Gastroesophageal sphincter (tissue), 4 donors: ENCODE measurements at places on chromosomes 1 and 21. TPM values are rescaled to one million over a fixed set of nuclear protein-coding genes. Genes with fewer than 3 reads are reported as not detected.

The CRNN gene
- total RNA-seq, result 5.8 TPM

The OR2L5 gene
- total RNA-seq, result not detected

The OR2T27 gene
- total RNA-seq, result not detected

The OR6K3 gene
- 0.35 TPM for total RNA-seq

The CD244 gene
- 0.27 TPM for total RNA-seq

The MYOM3 gene
- total RNA-seq, result 2.4 TPM

The PEX10 gene
- total RNA-seq, result 18.2 TPM

DNA sequence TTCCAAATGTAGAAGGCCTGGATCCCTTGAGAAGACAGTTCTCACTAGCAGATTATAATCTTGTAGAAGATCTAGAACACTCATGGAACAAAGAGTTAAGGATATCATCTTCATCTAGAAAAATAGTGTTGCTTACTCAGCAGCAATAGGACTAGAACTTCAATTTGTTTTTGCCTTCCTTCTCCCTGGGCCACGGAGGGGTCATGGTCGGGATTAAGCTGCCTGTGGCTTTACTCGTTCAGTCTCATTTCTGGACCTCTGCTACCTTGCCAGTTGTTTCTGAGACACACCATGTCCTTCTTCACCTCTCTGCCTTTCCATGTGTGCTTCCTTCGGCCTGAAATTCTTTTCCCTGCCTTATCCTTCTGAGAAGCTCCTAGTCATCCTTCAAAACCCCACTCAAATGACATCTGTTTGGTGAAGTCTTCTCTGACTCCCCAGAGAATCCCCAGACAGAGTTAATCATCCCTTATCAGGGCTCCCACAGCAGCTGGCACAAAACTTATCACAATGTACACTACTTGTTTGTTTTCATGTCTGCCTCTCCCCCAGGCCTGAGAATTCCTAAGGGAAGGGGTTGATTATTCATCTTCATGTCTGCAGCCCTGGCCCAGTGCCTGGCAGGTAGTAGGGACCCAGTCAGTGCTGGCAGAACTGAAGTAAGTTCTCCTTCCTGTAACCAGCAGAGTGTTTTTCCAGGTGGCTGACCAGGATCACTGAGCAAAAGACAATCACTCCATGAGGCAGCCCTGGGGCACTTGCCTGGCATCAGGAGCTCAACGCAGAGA lies 15.5 kb upstream of the SNX27 start:
- ATAC-seq, result no peak

- no peak for ATAC-seq
Observed at GRCh38 chr1:115437196-115437595, 99.1 kb upstream of the NGF start.

- ATAC-seq, result no peak
Observed at GRCh38 chr1:79388694-79389361, 382.3 kb upstream of the ADGRL4 start.

DNA sequence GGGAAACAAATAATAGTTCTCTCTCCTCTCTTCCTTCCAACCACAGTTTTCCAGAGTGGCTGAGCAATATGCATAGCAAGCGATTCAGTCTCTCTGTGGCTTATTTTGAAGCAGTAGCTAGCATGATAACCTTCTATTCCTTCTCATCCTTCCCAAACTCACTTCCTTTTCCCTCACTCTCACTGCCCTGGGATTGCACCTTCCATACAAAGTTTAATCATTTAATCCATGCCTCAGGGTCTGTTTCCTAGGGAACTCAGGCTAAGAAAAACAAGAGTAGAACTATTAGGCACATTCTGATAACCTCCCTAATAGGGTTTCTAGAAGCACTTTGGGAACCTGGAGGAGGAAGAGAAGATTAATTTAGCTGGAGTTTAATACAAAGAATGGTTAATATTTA lies 97.7 kb upstream of the S1PR1 start:
- no peak for ATAC-seq

GRCh38 chr1:74328851-74329250 lies 93.7 kb downstream of the TNNI3K start:
- ATAC-seq, result no peak

GRCh38 chr1:228194921-228195812 lies 12.7 kb upstream of the OBSCN start:
- ATAC-seq, result no peak

GRCh38 chr1:41354956-41355355 lies 6.3 kb upstream of the FOXO6 start:
- no peak for ATAC-seq
